ENCODE measurements at places on chromosomes 1 and 21.

DNA sequence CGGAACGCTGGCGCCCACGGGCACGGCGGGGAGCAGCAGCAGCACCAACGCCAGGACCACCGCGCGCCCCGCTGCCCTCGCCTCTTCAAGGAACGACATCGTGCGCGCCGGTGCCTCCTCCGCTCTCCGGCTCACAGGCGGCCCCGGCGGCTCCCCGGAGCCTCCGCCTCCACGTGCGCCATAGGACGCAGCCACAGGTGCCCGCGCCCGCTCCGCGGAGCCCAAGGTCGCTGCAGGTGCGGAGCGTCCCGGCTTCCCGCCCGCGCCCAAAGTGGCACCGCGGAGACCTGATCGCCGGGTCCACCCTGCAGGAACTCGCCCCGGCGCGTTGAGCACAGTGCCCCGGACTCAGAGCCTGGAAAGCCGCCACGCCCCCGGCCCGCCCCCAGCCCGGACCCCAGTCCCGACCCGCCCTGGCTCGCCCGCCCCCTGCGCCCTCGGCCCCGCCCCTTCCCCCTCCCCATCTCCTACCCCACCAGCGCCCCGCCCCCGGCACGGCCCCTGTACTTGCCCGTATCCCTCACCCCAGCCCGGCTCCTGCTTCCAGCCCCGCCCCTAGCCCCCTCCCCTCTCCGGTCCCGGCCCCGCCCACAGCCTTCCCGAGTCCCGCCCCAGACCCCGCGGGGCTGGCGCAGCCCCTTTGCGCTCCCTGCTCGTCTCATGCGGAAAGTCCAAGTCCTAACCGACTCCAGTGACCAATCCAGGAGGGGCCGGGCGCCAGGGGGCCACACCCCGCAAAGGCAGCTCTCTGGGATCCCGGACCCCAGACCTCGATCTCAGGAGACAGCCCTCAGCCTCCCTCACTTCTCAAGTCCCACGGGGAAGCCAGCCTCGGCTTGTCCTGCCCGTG, at the start of gene MEGF6:
Gene MEGF6 (minus strand): TSS at position 339 of the 850 bp plus-strand sequence. CDS start 240 bp downstream, at position 99.
- no peak for DNase-seq

DNA sequence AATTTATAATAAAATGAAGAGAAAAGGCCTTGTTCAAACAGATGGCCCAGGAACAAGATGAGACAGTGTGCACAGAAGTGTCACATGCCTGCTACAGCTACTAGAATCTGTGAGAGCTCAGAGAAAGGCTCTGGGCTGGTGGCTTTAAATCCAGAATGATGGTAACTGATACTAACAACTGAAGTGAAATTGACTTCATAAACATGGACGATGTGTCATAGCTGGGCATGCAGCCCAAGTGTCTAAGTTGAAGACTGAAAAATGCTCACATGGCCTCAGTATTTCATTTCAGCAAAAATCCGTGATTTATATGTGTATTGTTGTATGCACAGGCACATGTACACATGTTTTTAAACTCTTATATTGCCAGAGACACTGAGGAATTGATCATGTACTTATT, 208.3 kb upstream of the RUNX1 start:
- peak; percentile 72 for DNase-seq

GRCh38 chr1:42970143-42970542, 11.5 kb upstream of the SLC2A1 start:
- no peak for DNase-seq

- no peak for DNase-seq
Measured at GRCh38 chr1:189669846-189670245, 807.8 kb downstream of the BRINP3 start.

GRCh38 chr1:11502516-11502915, 23.6 kb downstream of the DISP3 start:
- DNase-seq = no peak

- no peak for DNase-seq
Measured at GRCh38 chr1:30929944-30930525, 21.5 kb upstream of the SDC3 start.

DNA sequence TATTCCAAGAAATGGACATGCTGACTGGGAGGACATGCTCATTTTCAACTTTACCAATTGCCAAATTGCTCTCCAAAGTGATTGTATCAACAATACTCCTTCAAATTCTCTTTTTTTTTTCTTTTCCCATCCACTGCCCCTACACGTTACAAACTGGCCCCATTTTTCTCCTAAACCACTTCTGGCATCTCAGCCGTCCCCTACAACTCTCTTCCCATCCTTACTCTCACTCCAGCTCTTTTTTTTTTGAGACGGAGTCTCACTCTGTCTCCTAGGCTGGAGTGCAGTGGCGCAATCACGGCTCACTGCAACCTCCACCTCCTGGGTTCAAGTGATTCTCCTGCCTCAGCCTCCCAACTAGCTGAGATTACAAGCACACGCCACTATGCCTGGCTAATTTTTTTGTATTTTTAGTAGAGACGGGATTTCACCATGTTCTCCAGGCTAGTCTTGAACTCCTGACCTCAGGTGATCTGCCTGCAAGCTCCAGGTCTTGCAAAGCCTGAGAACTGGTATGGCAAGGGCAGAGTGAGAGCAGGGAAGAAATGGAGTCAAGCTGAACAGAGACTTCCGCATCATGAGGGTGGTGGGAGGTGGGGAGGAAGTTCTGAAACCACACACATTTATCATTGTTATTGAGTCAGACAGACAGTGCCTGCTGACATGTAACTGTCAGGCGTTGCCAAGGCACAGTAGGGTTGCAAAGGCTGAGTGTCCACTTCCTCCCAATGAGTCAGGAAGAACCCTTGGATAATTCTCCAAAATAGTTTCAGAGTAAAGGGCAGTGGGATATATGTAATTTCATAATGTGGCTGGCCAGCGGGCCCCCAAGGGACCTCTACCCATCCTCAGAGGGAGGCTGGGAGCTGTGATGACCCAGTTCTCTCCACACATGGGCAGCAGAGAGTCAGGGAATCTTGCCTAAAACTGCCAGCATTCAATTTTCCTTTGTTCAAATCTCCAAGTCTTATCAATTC, 17.4 kb downstream of the CELA3A start:
- peak; percentile 58 for DNase-seq

DNA sequence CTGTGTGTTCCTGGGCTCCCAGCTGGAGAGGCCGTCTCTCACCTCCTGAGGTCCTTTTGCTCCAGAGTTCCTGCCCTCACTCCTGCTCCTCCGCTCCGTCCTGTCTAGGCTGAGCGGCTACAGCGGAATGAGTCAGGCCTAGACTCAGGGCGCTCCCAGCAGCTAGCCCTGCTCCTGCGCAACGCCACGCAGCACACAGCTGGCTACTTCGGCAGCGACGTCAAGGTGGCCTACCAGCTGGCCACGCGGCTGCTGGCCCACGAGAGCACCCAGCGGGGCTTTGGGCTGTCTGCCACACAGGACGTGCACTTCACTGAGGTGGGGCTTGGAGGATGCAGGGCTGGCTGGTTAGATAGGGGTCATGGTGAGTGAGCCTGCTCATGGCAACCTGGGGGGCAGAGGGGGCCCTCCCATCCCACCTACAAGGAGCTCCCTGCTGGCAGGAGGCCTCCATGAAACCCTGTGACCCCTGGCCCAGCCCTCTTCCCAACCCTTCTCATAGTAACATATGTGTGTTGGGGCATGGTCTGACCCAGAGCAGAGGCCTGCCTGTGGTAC, 15.1 kb downstream of the PSRC1 start:
- DNase-seq = no peak

DNA sequence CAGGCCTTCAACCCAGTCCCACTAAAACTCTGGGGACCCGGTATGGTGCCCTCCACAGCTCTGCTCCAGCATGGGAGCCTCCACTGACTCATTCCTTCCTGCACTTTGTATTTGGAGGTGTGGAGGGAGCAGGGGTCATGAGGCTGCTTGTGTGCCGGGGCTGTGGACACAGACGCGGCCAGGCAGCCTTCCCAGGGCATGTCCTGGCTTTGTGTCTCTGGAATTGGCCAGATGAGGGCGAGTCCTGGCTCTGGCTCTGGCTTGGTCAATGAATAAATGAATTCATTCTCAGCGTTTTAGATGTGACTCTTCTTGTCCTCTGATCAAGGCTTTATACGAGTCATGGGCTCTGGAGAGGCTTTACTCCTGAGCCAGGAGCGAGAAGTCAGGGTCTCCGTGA, 19.1 kb downstream of the AJAP1 start:
- DNase-seq = no peak

GRCh38 chr1:41371630-41372599, 10.7 kb downstream of the FOXO6 start:
- no peak for DNase-seq

DNA sequence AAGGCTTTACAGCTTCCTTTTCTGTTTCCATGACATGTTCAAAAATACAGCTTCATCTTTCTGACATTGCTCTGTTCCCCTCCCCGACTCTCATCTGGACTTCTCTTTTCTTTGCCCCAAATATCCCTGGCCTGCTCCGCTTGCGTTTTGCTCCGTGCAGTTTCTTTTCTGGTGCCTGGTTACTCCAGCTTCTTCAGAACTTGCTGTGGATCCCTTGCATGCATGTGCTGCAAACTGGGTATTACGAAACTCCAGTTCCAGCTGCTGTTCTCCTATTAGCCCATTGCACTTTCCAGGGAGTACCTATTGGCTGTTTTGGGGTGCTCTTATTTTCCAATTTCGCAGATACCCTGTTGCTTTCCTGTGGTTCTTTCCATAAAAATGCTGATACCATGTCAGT, 9.9 kb upstream of the NDC1 start:
- no peak for DNase-seq

DNA sequence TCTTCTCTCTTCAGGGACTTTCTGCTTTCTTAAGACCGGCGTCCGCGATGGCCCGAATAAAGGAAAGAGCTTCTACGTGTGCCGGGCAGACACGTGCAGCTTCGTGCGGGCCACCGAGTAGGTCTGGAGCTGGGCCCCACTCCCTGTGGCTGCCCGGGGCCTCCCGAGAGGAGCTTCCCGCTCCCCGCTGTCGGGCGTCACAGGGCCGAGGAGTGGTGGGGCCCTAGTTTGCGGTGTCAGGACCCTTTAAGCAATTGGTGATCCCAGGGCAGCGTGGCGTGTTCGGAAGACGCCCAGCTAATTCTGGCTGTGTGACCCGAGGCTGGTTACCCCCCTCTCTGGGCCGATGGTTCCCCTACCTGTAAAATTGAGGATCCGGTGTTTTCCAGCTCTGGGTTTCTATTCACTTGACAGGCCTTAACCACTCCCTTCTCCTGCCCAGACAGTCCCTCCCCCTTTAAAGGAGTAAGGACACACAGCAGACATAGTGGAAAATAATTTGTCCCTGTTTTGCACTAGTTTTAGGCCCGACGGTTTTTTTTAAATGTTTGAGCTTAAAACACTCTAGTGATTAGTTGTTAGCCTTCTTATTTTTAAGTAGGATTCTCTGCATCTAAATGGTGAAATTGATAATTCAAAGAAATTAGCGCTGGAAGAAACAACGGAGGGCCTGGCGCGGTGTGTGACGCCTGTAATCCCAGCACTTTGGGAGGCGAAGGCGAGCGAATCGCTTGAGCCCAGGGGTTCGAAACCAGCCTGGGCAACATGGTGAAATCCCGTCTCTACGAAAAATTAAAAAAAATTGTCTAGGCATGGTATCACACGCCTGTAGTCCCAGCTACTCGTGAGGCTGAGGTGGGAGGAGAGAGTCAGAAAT, 553 bp downstream of the TTF2 start:
- DNase-seq = no peak

GRCh38 chr1:98196012-98196411, 275.2 kb upstream of the DPYD start:
- no peak for DNase-seq

- DNase-seq = no peak
Measured at GRCh38 chr1:20634594-20635084, 1.4 kb downstream of the PINK1 start.

DNA sequence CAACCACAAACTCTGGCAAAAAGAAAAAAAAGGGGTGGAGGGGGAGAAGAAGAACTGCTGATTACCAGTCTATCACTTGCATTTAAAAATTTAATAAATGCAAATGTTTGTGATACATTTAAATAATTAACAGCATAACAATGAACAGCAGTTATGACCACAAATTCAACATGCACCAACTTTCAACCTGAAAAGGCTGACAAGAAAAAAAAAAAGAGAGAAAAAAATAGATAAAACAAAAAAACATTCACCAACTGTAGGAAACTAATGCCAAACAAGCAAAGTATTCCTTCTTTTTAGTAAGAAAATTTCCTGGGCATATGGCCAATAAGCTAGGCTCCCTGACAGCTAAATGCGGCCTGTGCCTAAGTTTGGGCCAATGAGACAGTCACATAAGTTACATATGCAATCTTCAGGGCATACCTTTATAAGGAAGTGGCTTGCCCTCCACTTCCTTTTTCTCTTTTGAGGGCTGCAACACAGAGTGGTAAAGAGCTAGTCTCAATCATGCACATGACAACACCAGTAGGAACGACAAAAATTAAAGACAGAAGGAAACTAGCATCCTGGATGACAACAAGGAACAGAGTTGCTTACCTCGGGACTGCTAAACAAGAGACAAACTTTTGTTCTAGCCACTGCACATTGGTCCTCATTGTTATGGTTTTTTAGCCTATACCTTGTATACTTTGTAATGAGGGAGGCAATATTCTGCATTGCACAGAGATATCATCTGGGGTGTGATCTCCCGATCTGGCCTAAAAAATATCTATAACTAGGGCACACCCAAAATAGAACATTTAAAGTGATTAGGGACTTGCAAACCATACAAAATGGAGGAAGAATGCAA, 24.2 kb upstream of the PHTF1 start:
- no peak for DNase-seq

DNA sequence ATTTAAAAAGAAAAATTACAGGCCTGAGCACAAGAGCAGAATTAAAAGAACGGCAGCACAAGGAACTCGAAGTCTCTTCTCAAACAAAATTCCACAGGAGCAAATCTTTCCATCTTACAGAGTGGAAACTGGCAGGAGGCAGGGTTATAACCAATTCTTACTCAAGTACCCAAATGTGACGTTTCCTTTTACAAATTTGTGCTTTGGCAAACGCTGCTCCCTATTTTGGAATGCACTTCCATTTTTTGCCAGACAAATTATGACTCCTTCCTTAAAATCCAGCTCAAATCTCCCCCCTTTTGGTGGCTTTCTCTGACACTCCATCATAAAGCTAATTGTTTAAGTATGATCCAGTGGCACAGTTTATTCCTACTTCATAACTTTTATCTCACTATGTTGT, 7.8 kb downstream of the ERI3 start:
- DNase-seq = no peak

- DNase-seq = no peak
Measured at GRCh38 chr21:28496517-28496916, 496.2 kb downstream of the LTN1 start.

- no peak for DNase-seq
Measured at GRCh38 chr1:235953801-235954200, 87.1 kb upstream of the LYST start.

DNA sequence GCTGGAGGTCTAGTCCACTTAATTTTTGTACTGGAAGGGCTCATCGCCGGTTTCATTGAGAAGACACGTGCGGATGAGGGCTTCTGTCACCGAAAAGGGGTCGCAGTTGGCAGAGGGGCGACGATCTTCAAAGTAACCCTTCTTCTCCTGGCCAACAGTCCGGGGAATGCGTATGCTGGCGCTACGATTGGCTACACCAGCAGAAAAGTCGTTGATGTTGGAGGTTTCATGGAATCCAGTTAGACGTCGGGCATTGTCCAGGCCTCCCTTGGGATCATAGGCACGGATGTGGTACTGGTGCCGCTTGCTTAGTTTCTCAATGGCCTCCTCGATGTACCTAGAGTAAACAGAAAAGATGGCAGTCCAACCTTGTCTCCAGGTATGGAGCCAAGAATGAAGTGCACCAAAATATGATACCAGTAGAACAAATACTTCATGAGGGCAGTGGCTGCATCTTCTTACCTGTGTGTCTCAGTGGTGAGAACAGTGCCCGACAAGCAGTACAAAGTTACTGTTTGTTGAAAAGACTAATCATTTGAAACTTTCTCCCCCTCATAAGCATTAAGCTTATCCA, 7.1 kb downstream of the GLUL start:
- no peak for DNase-seq

All from tibial artery (tissue), 4 donors.